Activated CD4-positive, alpha-beta T cell treated with anti-CD3 and anti-CD28 coated beads for 1 hour (primary cell): ENCODE measurements at places on chromosomes 2 and 18.

- no peak for DNase-seq
These were observed 833.8 kb downstream of the TRIB2 start for GRCh38 chr2:13550285-13551231.

DNA sequence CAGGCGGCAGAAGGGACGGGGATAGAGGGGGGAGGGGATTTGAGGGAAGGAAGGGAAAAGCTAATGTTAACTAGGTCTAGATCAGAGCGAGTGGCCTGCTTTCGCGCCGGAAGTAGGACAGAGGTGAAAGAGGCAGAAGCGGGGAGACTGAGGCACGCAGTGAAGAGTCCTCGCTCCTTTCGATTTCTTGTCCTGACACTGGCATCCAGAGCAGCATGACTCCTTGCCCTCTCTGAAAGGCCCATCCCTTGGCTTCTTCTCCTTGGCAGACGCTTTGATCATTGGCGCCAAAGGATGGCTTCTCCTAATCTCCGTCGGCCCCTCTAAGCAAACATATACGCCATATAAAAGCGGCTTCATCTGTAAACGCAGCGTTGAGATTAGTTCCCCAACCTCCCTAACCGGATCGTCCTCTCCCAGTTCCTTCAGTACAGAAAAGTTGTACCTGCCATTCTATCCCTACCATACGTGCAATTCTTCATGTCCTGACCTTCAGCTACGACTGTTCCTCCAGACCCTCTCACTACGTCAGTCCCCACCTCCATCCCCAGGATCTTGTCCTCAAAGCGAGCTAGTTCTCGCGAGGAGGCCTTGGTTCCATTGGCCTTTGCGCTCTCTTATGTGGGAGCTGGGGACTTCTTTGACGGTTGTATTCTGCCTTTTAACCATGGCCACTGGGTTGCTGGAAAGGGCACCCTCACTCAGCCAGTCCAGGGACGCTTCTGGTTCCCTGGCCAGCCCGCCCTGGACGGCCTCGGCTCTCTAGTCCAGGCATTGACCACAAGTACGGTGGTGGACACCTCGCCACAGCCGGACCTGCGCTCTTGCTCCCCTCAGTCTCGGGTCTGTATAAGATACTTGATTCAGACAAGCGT is 857 bp upstream of the NEUROD1 start:
- DNase-seq: no peak

DNA sequence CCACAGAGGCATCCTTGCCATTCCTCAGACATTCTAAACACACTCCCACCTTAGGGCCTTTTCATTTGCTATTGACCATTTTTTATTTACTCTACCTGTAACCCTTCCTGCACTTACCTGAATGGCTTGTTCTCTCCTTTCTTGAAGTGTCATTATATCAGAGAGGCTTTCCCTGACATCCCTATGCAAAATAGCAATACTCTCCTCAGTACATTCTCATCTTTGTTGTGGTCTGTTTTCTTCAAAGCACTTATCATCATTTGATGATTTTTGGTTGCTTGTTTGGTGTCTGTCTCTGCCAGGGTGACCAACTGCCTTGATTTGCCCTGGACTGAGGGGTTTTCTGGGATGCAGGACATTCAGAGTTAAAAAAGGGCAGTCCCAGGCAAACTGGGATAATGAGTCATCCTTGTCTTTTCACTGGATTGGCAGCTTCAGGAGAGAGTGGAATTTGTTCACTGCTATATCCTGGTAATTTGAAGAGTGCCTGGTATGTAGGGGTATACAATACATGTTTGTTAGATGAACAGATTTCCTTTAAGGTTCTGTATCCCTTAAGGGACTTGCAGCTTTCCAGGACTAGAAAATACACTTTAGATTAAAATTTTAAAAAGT is 102.4 kb downstream of the BABAM2 start:
- no peak for DNase-seq

GRCh38 chr2:158484892-158485556 is 28.3 kb downstream of the PKP4 start:
- DNase-seq: no peak

DNA sequence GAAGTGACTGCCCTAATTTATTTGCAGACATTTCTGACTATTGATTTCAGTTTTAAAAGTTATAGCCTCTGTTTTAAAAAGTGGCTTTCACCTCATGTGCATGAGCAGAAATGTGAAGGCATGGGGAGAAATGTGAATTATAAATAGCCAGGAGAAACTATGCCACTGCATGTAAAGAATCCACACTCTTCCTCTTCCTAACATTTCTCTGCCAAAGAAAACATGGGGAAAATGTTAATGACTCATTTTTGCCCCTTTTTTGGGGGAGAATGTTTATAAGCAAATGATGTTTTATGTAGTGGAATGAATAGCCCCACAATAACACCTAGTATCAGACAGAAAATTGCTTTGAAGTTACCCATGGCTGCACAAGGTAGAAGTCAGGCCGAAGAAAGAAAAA is 249.0 kb upstream of the TANK start:
- no peak for DNase-seq

DNA sequence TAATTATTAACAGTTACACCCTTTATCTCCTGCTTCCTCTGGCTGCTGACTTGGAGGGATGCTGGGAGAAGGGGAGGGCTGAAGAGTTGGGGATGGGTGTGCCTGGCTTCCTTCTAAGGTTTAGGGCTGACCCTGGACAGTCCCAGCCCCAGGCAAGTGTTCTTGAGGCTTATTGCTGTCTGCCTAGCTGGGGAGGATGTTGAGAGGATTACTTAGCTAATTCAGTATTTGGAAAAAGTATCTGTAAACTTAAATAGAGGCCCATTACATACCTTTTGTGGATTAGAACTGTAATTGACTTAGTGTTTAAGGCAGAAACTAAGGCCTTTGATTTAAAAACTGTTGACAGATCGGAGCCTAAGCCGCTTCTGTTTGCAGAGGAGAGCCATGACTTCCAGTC is 67.6 kb downstream of the AGAP1 start:
- DNase-seq: no peak

DNA sequence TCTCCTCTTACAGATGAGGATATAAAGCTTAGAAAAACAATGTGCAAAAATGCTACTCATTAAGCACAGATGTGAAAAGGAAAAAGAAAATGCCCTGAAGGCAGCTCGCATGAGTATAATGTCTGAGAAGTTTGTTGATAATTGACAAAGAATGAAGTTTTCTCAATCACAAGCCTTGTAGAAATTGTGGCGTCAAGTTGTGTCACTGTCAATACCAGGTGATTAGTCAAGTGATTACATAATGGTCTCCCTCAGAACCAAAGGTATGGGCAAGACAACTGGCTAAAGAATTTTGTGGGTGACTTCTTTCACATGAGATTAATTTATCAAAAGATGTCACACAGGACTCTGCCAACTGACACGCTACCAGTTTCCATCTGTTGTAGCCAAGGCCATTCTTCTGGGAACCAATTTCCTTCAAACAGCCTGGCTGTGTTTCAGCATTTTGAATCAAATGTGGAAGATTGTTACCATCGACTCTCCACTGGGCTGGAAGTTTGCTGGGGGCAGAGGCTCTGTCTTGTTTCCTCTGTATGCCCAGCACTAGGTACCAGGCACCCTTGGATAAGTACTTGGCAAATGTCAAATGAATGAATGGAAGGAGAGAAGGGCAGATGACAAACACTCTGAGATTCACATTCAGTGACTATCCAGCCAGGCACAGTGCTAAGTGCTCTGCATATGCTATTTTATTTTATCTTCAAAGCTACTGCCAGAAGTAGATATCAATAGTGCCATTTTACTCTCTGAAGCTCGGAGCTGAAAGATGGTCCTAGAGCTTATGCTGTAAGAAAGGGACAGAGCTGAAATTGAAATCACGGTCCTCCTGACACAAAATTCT is 5.9 kb upstream of the FN1 start:
- DNase-seq: no peak

DNA sequence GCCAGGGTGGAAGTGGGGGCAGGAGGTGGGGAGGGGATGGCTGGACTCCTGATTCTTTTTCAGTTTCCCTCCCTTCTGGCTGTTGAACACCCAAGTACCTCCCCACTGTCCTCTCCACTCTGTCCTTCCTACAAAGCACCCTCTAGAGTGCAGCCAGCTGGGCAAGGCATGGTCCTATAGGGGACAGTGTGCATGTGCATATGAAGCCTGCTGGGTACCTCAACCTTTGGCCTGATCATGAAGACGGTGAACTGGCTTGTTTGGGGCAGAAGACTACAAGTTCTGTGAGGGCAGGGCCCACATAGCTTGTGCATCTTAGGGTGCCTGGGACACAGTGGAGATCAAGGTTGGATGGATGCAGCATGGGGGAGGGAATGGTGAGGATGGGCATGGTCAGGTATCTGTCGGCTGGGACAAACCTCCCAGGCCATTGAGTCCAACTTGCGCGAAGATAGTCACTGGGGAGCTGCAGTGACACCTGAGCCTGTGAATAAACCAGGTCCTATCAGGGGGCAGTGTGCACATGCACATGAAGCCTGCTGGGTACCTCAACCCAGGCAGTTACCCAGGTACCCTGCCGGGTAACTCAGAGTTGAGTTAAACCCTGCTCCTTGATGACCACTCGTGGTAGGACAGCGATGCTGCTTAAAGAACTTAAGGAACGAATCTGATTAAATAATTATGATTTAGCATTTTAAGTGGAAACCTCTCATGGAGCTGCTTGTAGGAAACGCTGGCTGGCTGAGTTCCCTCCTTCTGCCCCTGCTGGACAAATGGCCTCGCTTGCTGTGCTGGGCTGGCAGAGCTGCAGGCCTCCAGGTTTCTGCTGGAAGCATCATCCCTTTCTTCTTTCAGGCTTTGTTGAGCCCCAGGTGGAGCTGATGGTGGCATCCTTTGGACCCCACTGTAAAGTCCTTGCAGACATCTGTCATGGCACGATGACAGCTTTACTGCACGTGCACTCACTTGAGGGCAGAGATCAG is 84.0 kb downstream of the POLR1A start:
- DNase-seq: no peak
